ENCODE measurements at places on chromosomes 3 and 15.

- no peak for DNase-seq
Observed at GRCh38 chr3:30245858-30246622, 360.4 kb upstream of the TGFBR2 start.

DNA sequence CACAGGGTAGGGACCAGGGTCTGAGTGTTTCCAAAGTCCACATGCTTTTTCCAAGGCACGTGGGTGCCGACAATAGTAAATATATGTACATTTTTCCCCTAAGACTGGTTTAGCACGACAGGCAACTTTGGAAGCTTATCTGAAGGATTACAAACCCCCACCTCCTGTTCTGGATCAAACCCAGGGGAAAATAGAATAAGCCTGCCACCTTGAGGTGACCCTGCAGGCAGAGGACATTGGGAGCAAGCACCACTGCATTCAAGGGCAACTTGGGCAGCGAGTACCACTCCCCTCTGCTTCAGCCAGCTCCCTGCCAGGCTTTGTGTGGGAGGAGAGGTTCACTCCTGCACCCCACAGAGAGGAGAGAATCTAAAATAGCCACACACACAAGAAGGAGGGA lies 44.8 kb downstream of the KBTBD12 start:
- no peak for DNase-seq

GRCh38 chr3:103614719-103615118 lies 1179.9 kb downstream of the ZPLD1 start:
- DNase-seq: no peak

DNA sequence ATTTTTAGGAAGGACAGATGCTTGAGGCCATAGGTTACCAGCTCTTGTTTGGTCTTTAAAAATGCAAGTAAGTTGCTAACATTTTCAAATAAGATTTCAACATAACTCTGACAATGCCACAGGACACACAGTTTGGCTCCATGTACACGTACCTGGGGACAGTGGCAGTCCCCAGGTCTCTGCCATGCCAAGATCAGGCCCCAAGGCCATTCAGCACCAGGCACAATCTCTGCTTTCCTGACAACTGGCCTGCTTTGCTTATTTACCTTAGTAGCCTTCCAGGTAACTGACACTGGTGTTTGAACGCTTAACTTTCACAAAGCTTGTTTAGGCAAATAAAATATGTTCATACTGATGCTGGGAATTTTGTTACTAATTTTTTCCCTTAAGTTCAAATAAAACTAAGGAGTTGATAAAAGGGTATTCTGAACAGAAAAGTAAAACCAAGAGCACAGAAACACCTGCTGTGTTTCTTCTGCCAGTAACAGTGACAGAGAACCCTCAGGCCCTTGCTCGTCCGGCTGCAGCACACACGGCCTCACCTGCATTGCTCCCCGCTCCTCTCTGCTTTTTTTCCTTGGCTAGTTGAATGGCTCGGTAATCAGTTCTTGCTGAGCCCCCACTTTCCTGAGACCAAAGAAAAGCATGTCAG lies 16.5 kb downstream of the ZXDC start:
- no peak for DNase-seq

- DNase-seq: peak; percentile 49
Observed at GRCh38 chr15:80160570-80161156, 7.9 kb downstream of the FAH start.

DNA sequence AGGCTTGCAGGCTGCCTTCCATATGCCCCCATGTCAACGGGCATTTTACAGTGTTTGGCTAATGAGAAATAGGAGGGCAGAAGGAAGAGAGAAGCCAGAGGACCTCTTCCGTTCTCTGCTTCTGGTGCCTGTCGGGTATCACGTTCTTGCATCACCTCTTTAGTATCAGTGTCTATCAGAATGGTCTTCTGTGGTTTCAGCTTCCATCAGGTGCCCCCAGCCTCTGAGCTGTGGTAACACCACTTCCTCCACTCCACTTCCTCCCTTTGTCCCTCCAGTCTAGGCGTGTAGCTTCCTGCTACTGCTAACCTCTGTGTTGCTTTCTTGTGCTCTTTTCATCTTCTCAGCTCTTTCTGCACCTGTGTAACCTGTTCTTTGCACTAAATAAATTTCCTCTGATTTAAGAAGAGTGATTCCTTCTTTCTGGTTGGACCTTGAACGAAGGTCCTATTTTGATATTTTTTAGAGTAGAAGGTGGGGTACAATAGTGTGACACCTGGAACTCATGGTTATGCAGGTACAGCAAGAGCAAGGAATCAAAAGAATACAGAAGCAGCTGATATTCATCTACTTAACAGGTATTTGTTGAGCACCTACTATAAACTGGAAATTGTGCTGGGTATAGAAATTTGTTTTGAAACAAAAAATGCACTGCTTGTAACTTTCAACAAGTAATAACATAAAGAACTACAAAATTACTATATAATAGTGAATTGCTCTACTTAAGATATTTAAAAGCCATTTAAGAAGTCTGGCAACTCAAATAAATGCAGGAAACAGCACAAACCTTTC lies 27.4 kb upstream of the FOXB1 start:
- peak; percentile 46 for DNase-seq

DNA sequence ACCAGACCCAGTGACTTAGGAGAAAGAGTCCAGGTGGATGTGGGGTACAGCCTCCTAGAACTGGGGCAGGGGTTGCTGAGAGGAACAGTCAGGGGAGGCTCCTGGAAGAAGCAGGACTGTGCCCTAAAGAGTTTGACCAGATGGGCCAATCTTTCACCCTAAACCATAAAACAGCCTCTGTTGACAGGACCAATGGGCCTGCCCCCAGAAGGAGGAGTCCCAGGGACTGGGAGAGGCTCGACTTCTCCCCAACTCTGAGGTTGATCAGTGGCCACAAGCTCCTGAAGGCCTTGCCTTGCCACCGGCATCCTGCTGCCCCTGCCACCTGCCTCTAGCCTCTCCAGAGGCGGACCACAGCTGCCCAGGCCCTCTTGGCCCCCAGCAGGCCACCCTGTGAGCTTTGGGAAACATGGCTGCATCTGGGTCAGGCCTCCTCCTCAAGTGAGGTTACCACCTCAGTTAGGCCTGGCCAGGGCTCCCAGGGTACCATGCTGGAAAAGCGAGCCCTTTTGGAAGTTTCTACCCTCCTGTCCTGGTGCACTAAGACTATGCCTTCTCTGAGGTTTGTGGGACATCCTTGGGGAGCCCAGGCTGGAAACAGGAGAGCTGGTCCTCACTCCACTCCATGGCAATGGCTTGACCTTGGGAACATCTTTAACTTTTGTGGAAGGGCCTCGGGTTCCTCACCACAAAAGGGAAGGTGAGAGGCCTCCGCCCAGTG lies 2.8 kb downstream of the VIPR1 start:
- DNase-seq: peak; percentile 28

DNA sequence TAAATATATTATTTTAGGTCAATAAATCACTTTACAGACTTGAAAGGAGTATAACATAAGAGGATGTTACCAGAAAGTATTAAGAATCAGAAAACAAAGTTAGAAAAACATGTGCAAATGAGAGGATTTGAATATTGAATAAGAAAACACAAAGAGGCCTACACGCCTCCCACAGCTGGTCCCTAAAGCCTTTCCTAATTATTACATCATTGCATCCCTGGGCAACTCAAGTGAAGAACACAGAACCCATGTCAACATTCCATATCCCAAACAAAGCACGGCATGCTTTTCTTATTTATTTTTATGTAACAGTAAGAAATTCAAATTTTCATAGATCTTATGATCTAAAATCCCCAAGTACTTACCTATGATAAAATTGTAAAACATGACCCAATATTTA lies 61.2 kb downstream of the HERC1 start:
- DNase-seq: no peak

DNA sequence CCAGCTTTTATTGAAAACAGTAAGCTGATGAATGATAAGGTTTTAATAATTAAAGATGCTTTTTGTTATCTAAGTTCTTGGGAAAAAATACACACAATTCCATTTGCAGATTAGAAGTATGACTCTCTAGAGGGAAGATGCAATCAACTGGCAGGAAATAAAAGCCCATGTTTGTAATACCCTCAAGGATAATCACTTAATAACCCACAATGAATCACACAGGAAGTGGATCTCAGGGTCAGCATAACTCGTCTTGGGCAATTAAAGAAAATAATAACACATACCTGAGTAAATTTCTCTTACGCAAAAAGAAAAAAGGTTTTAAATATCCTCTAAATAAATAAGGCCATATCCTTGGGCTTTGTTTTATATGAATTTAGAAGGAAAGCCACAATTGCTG lies 9.4 kb upstream of the EID1 start:
- DNase-seq: no peak

- DNase-seq: no peak
Observed at GRCh38 chr3:151372063-151372820, 12.3 kb downstream of the P2RY12 start.

GRCh38 chr3:59555593-59556315 lies 505.9 kb upstream of the CFAP20DC start:
- DNase-seq: no peak

DNA sequence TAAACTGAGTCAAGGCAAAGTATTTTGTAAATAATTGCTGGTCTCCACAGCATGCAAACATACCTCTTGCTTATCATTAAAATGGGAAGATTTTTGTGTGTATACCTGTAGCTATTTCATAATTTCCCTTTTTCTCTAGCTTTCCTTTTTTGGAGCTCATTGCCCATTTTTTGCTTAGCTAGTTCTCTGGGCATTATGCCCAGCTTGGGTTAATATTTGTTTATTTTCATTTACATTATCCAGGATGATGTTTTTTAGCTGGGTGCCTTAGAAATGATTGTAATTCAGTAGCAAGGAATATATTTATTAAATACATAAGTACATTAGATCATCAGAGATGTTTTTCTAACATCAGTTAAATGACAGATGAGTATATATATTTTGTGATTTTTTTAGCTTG lies 1271.7 kb upstream of the GBE1 start:
- DNase-seq: no peak

DNA sequence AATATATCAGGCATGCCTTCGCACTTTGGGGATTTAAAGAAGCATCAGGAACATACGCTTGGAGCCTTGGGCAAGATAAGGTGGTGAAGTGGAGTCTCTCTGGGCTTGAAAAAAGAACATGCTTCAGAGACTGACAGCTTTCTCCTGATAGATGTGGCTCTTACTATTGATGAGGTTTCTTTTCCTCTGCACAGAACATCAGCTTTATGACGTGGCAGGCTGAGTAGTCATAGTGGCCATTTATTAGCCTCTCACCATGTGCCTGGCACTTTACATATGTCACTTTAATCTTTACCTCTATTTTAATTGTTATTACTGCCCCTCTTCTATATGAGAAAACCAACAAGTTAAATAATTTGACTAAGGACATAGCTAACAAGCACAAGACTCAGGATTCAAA lies 19.0 kb upstream of the LRRC58 start:
- DNase-seq: no peak

DNA sequence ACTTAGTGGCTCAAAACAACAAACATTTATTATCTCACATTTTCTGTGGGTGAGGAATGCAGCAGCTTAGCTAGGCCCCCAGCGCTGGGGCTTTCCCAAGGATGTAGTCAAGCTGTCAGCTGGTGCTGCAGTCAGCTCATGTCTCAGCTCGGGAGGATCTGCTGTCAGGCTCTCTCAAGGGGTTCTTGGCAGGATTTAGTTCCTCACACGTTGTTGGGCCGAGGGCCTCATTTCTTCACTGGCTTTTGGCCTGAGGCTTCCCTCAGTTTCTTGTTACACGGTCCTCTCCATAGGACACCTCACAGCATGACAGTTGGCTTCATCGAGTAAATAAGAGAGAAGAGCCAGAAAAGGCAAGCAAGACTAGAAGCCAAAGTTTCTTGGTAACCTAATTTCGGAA lies 13.7 kb upstream of the U2SURP start:
- DNase-seq: no peak
